Fibroblast of skin of right biceps (primary cell): ENCODE measurements at places on chromosomes 13 and 19.

DNA sequence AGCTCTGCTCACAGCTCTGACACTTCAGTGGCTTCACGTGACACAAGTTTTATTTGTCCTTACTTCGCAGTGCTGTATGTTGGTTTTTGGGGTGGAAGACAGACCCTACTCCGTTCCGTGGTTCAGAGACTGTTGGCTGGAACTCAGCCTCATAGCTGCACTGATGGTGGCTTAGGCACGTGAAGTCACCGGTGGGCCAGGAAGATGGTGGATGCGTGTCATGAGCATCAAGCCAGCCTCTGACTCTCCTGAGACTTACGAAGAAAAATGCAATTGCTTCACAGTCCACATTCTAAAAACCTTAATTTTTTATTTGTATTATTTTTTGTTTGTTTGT lies 161.4 kb upstream of the SOX1 start:
- DNase-seq = no peak

GRCh38 chr19:17951157-17951989 lies 15.5 kb upstream of the KCNN1 start:
- DNase-seq = no peak

DNA sequence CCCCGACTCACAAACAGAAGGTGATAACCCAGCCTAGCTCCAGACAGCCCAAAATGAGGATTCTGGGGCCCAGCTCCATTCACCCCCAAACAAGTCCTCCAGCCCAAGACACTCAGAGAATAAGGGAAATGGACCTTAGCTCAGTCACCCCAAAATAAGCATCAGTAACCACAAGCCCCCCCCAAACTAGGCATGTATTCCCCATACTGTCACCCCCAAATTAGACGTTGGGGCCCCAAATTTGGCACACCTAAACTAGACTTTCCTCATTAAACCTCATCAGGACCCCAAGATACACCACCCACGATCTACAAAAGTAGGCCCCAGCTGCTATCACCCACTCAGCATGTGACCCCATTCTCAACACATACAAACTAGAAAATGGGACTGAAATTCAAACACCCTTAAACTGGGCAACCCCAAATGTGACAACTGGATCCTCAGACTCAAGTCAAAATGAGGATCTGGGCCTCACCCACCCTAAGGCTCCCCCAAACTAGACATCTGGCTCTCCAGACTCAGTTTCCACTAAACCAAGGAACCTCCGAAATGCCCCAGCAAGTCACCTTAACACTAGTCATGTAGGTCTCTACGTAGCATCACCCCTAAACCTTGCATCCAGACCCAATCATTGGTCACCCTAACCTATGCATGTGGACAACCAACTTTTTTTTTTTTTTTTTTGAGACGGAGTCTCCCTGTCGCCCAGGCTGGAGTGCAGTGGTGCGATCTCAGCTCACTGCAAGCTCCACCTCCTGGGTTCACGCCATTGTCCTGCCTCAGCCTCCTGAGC lies 13.4 kb upstream of the ERFL start:
- no peak for DNase-seq

GRCh38 chr13:28408235-28408848 lies 86.6 kb downstream of the FLT1 start:
- no peak for DNase-seq

DNA sequence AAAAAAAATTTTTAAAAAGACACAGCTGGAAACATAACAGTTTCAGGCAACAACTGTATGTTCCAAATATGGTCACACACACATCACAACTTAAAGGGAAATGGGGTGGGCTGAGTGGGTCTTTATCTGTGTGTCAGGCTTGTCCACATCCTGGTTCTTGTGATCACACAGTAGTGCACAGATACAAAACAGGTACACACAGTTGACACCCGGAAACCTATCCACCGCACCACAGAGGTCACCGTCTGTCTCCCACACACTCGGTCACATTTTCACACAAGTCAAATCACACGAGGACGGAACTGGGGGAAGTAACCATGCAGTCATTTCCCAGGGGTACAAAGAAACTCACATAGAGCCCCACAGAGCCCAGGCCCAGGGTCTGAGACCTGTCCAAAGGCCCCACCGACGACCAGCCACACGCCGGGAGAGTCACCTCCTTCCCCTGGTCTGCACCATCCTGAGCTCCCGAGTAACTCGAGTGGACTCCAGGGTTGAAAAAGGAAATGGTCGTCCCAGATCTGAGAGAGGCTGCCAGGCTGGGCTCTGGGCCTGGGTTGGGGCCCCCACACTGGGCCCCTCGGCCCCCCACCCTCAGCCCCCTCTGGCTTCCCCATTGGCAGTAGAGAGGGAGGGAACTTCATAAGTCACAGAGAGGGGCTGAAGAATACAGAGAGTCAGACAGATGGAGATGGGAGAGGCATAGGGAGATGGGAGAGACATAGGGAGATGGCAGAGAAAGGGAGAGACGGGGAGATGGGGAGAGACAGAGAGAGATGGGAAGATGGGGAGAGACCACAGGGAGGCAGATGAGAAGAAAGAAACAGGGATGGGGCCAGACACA lies 1.3 kb upstream of the PPAN start:
- no peak for DNase-seq

- no peak for DNase-seq
Observed at GRCh38 chr19:54877471-54877870, 3.4 kb downstream of the FCAR start.

GRCh38 chr13:98397221-98397620 lies 179.7 kb downstream of the STK24 start:
- DNase-seq = no peak

- no peak for DNase-seq
Observed at GRCh38 chr13:30841154-30841553, 64.9 kb upstream of the MEDAG start.

DNA sequence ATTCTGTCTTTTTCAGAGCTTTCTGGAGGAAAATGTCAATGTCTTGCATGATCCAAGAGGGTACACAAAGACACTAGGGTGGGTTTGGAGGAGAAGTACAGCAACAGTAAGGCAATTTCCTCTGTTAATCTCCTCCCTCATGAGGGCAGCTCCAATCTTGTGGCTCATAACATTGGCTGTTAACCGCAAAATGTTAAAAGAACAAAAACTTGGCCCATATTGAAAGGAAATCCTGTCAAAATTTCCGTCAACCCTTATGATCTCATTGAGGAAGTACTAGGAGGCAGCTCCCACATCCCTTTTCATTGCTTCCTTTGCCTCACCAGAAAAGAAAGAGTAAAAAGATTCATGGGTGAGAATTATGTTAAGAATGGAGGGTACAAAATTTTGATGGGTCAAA lies 11.6 kb downstream of the OXGR1 start:
- DNase-seq = peak; percentile 14

DNA sequence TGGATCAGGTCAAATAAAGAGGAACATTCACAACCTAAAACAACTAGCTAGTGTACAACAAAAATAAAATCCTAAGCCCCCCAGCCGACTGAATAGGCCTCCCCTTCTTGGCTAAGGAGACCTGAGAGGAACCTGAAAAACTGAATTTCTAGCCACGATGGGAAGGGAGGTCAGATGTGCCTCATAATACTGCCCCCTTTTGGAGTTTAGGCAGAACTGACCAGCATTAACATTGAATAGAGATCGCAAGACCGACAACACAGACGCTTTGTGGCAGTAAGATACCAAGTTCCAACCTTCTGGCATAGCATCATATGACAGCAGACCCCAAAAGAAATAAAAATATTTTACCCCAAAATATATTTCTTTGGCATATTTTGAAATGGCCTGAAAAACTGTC lies 15.9 kb downstream of the CBY2 start:
- DNase-seq = peak; percentile 12

DNA sequence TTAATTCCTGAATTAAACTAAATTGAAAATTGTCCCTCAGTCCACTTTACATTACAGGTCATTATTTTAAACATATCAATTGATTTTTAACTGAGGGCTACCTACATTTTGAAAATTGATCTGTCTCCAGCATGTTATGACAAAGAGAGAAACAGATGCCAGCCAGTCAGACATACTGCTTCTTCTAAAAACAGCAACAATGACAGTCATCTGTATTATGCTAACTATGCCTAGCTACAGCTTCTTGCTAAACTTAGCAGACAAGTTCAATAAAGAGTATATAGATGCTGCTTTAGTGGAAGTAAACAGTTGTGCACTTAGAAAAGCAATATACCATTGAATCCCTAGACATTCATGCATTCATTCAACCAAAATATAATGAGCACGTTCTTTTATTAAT lies 48.6 kb upstream of the EEF1AKMT1 start:
- DNase-seq = no peak

GRCh38 chr13:114049026-114049425 lies 75.2 kb upstream of the C13orf46 start:
- DNase-seq = no peak

GRCh38 chr19:8366961-8367326 lies 3.0 kb downstream of the ANGPTL4 start:
- DNase-seq = no peak

DNA sequence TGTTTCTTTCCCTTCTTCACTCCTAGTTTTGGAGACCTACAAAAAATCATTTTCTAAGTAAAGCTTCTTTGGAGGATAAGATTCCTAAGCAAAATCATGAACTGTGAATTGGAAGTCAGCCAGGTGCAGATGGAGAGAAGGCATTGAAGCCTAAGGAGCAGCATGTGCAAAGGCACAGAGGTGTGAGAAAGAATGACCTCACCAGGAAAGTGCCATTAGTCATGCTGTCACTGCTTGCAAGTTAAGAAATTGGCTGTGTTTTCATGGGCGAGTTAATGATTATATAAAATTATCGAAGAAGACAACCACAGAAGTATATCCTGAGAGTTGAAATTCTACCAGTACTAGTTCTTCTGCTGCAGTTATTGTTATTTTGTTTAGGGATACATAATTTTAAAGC lies 80.3 kb upstream of the KLHL1 start:
- DNase-seq = no peak

GRCh38 chr19:35524181-35524837 lies 3.8 kb downstream of the SBSN start:
- DNase-seq = no peak

DNA sequence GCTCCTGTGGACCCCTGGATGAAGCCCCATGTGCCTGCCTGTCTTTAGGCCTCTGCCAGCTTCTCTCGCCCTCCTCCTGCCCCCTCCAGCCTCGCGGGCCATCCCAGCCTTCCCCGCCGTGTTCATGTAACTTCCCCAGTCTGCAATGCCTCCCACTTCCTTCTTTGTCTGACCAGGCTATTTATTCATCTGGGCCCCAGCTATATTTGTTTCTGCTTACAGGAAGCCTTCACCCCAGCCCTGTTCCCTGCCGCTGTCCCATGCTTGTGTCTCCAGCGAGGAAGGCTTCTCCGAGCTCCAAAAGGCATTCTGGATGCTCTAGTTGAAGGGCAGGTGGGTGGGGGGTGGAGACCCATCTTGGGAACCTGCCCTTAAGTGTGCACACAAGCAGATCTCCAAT lies 7.9 kb upstream of the C3 start:
- DNase-seq = no peak

GRCh38 chr19:30598688-30599087 lies 226.5 kb downstream of the ZNF536 start:
- DNase-seq = no peak
